ENCODE measurements at places on chromosomes 6 and 20. TPM values are rescaled to one million over a fixed set of nuclear protein-coding genes. Genes with fewer than 3 reads are reported as not detected.

The ID4 gene
- 2.8 TPM for total RNA-seq

The PMEPA1 gene
- total RNA-seq, result 15.0 TPM

The GNMT gene
- total RNA-seq, result 0.37 TPM

The TRIM39 gene
- total RNA-seq, result 9.2 TPM
